NCI-H187 (cell line): ENCODE measurements at places on chromosomes 4 and X.

DNA sequence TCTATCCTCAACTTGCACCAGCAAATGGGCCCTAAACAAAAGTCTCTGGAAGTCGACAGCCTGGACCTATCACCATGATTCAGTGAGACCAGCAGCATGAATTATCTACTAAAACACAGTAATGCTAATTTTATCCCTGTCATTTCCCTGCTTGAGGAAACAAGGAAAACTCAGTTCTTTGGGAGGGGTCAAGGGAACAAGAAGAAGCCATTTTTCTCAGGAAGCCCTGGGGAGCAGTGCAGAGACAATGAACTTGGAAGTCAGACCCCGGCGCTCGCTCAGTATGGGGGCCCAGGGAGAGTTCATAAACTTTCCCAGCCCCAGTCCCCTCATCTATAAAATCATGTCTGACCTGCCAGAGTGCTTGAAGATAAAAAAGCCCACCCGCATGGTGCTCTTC is 50.4 kb downstream of the DCTD start:
- DNase-seq: no peak

- no peak for DNase-seq
These were observed 623.8 kb upstream of the DIPK2B start for GRCh38 chrX:45824471-45824870.

GRCh38 chr4:55546506-55546755 is 278 bp downstream of the CLOCK start:
- no peak for DNase-seq

DNA sequence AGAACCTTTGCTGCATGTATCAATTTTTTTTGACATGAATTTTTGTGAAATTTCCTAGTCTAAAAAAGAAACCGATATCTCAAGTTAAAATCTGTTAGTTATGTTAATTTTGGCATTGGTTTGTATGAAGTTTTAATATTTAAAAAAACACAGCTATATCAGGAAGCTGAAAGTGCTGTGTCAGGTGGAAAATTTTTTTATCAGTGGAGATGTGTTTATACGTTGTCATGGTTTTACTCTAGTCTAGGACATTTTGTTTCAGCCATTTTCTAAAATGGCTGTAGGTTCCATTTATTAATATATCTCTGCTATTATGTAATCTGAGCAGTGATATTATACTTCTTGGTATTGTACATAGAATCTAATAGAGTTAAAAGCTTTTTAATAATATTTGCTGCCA is 34.2 kb downstream of the OCRL start:
- DNase-seq: no peak
